Neural cell (in vitro differentiated cells): ENCODE measurements at places on chromosomes 5 and 9. TPM values are rescaled to one million over a fixed set of nuclear protein-coding genes. Genes with fewer than 3 reads are reported as not detected.

CTXN3 gene
- polyA plus RNA-seq, result 0.83 and 1.0 TPM in 2 replicates

ZNG1E gene
- polyA plus RNA-seq, result 72.6 and 80.3 TPM in 2 replicates

NMUR2 gene
- polyA plus RNA-seq, result not detected in 2 replicates

NTNG2 gene
- polyA plus RNA-seq, result 0.26 and 0.43 TPM in 2 replicates

SPINK6 gene
- not detected in 2 replicates for polyA plus RNA-seq

PHF24 gene
- polyA plus RNA-seq, result 1.8 and 2.4 TPM in 2 replicates

FAM221B gene
- polyA plus RNA-seq, result 0.09 TPM in 1 of 2 replicates, not detected in the other

SET gene
- 549 and 855 TPM in 2 replicates for polyA plus RNA-seq

SPATA31A3 gene
- not detected in 2 replicates for polyA plus RNA-seq

TEX48 gene
- polyA plus RNA-seq, result not detected in 2 replicates
